Uterus (tissue), 4 donors: ENCODE measurements at places on chromosomes 16 and 17. TPM values are rescaled to one million over a fixed set of nuclear protein-coding genes. Genes with fewer than 3 reads are reported as not detected.

Gene TM4SF5
- total RNA-seq = not detected

Gene SAMD14
- total RNA-seq = 11.3 TPM

Gene HS3ST3B1
- 5.3 TPM for total RNA-seq

Gene TEKT5
- not detected for total RNA-seq

Gene KARS1
- total RNA-seq = 82.5 TPM

Gene HASPIN
- not detected for total RNA-seq

Gene MSRB1
- 21.2 TPM for total RNA-seq

Gene CCL16
- total RNA-seq = not detected

Gene HNF1B
- 0.29 TPM for total RNA-seq

Gene SOCS1
- not detected for total RNA-seq

Gene IRF8
- total RNA-seq = 17.3 TPM

Gene SLX4
- 3.8 TPM for total RNA-seq

Gene KRT16
- total RNA-seq = not detected

Gene SHCBP1
- total RNA-seq = not detected

Gene TPSB2
- 36.2 TPM for total RNA-seq

Gene KRT33B
- total RNA-seq = not detected

Gene HS3ST2
- 1.2 TPM for total RNA-seq
